NCI-H2081 (cell line): ENCODE measurements at places on chromosomes 6 and 20.

DNA sequence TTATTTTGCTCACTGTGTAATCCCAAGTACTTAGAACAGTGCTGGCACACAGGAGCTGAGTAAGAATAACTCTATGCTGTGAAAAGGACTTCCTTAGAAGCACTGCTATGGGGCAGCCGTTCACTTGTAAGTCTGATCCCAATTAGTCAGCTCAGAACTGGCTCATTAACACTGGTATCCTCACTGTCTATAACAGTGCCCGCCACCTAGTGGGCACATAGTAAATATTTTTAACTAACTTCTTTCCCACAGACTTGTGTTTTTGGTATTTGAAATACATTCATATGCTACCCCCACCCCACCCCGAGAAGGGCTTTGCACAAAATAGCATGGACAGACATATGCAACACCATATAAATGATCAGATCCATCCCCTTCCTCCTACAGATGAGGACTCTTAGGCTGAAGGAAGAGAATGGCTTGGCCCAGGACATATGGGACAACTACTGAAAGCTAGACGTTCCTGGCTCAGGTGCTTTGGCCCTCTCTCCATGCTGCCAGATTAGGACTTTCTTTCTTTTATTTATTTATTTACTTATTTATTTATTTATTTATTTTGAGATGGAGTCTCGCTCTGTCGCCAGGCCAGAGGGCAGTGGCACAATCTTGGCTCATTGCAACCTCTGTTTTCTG is 47.1 kb downstream of the DST start:
- DNase-seq: peak; percentile 46

GRCh38 chr6:161954699-161955276 is 680.9 kb upstream of the AGPAT4 start:
- no peak for DNase-seq

DNA sequence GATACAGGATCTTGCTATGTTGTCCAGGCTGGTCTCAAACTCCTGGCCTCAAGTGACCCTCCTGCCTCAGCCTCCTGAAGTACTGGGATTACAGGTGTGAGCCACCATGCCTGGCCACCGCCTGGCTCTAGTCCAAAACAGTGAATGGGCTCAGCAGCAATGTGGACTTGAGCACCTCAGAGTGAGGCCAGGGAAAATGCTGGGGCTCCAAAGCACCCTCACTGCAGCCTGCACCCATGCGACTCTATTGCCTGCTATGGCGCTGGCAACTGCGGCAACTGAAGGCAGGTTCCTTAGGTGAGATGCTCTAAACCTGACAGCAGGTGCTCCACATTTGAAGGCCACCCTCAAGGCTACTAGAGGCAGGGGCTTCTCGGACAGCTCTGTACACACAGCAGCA is 26.5 kb downstream of the MAP1LC3A start:
- no peak for DNase-seq

DNA sequence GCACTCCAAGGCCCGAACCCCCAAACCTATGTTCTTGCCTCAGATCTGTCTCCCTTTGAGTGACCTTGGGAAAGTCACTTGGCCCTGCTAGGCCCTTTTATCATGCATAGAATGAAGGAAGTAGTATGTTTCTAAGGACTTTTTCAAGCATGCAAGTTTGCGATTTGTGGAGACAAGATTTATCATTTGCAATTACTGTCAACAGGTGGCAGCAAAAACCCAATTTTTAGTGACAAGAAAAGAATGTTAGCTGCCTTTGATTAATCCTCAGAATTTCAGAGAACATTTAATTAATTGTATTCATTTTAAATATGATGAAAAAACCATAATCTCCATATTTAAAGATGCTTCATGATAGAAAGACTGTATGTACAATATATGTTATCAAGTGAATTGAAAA is 28.3 kb upstream of the PREP start:
- peak; percentile 17 for DNase-seq

- DNase-seq: no peak
Observed at GRCh38 chr20:22373164-22373895, 211.0 kb downstream of the FOXA2 start.

DNA sequence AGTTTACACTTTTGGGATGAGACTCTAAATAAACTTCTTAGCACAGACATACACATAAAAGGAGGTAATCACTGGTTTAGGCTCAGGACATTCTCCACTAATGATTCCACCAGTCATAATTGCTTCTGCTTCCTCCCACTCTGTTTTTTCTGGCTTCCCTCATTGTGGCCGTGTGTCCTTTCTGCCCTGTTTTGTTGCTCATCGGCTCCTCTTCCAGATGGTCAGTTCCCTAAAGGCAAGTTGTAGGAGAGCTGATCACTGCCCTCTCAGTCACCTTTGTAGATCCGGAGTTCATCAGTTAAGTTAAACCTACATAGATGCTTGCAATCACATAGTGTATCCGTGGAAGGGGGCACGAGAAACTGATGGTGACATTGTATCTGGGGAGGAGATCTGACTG is 200.5 kb upstream of the ARG1 start:
- no peak for DNase-seq

GRCh38 chr20:46031701-46032254 is 2.8 kb downstream of the SLC12A5 start:
- DNase-seq: peak; percentile 79

DNA sequence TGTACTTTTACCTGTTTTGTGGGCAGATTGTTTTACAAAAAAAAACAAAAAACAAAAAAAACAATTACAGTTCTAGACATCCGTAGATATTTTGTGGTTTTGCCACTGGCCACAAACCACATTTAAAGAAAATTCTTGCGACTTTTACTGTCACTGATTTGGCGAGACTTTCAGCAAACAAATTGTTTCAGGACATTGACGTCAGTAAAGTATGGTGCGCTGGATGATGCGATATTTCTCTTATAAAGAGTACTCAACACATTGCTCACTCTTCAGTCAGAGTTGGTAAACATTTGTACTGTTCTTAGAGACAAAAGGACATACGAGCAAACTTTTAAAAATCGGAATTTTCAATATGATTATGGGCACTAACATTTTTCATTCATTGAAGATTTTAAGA is 229.8 kb downstream of the HAO1 start:
- DNase-seq: no peak

GRCh38 chr6:4253604-4254231 is 118.3 kb upstream of the ECI2 start:
- no peak for DNase-seq

DNA sequence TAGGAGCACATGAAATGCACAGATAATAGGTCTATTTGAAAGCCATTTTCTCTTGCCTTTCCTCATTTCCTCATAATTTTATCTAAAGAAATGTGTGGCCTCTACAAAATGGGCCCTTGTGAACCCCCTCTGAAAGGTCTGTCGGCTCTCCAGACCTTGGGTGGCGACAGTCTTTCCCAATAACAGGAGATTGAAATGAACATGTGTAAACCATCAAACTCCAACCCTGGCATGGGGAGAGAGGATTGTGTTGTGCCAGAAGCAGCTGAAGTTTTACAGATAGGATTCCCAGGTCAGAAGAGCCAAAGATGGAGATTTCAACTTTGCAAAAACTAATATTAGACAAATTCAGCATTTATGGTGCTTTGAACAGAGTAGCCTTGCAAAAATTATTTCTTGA is 277.1 kb upstream of the ECI2 start:
- no peak for DNase-seq

GRCh38 chr20:57647933-57648785 is 27.9 kb upstream of the ZBP1 start:
- no peak for DNase-seq

- peak; percentile 47 for DNase-seq
Observed at GRCh38 chr6:9412951-9413559, 977.7 kb upstream of the SLC35B3 start.

DNA sequence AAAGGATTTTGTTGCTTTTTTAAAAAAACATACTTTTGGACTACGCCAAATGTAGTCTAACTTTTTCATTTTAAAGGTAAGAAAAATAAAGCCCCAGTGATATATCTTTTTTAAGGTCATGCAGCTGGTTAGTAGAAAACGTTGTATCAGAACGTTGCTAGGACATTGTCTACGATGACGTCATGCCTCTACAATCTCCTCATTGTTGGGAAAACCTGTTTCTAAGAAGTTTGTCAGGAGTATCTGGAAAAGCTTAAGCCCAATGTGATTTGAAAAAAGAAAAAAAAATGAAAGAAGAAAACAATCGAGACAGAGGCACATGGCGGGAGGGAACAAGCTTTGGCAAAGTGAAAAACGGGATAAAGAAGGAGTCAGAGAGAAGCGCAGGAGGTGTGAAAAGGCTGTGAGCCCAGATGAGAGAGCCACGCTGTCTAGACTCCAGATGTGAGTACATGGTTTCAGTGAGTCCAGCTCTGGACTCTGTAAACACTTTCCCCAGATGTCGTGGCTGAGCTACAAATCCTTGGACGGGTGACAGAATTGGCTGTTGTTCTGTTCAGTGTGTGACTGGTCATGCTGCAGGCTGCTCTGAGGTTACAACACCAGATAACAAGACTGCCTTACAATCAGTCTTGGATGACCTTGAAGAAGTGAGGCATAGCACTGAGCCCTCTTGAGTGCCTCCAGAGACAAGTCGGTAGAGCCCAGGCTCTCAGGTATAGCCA is 656.7 kb upstream of the ID4 start:
- DNase-seq: no peak

GRCh38 chr6:73339340-73339739 is 14.7 kb downstream of the DPPA5 start:
- no peak for DNase-seq

GRCh38 chr20:35314816-35315631 is 22.8 kb upstream of the FAM83C start:
- DNase-seq: no peak

GRCh38 chr6:43963877-43964658 is 163.2 kb downstream of the MRPL14 start:
- no peak for DNase-seq
